ENCODE measurements at places on chromosomes 1 and 21. TPM values are rescaled to one million over a fixed set of nuclear protein-coding genes. Genes with fewer than 3 reads are reported as not detected.

GRCh38 chr1:17119773-17120480, 676 bp upstream of the PADI2 start:
- DNase-seq = no peak

The PLA2G2C gene
- not detected for total RNA-seq

- no peak for DNase-seq
These were observed 61.9 kb downstream of the UBE2T start for GRCh38 chr1:202279806-202280205.

DNA sequence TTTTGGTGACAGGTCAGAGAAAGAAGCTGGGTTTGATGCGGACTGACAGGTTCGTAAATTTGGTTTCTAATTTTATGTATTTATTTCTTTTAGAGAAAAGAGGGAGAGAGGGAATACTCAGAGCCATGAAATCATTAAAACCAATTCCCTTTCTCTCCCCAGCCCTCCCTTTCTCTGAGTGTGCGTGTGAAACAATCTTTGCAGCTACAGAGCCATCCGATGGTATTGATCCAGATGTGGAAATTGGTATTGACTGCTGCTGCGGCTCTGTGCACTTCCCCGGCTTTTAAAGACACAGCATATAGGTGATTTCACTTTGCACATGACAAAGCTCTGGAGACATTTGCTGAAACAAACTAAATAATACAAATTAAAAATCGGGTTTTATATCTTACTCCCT, 42.4 kb upstream of the PBX1 start:
- DNase-seq = no peak

The GATAD2B gene
- 14.7 TPM for total RNA-seq

The C1orf87 gene
- not detected for total RNA-seq

DNA sequence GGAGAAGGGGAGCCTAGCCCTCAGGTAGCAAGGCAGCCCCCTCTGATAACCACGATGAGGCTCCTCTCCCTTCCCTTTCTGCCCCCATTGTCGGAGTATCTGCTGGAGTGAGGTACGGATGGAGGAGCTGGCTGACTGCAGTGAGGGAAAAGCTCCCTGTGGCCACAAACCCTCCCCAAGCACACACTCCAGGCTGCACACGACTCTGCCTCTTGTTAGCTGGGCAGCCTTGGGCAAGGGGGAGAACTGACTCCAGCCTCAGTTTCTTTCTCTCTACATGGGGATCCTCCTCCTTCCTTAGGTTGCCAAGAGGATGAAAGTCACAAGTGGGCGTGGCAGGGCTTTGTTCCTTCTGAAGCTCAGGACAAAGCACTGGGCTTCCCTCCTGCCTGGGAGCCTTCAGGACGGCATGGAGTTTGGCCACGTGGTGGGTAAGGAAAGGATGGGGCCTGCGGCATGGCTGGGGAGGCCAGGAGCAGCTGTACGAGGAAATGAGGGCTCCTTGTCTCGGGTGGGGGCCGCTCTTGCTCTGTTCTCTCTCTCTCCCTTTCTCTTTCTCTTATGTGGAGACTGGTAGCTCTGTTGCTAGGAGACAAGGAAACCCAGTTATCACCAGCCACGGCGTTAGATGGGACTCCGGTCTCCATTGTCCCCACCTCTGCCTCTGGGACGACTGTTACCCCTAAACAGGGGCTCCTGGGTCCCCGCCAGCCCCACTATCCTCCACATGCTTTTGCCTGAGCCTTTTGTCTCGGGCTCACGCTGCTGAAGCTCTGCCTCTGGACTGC, 39.7 kb downstream of the LRP8 start:
- DNase-seq = no peak

- no peak for DNase-seq
These were observed 749 bp upstream of the PEX11B start for GRCh38 chr1:145918992-145919939.

DNA sequence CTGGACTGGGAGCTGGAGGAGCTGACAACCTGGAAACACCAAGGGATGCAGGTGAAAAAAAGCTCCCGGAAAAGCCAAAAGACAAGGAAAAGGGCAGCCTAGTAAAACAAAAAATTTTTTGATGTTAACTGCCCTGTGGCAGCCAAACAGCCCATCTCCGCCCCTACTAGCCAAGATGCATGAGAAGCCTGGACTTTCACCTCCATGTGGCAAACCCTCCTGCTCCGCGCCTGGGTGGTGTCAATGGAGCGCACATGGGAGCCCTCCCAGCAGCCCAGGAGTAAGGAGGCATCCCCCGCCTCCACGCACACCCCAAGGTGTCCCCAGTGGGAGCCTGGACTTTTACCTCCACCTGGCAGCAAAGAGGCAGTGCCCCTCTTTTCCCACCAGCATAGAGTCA, 30.5 kb downstream of the LEMD1 start:
- DNase-seq = no peak

DNA sequence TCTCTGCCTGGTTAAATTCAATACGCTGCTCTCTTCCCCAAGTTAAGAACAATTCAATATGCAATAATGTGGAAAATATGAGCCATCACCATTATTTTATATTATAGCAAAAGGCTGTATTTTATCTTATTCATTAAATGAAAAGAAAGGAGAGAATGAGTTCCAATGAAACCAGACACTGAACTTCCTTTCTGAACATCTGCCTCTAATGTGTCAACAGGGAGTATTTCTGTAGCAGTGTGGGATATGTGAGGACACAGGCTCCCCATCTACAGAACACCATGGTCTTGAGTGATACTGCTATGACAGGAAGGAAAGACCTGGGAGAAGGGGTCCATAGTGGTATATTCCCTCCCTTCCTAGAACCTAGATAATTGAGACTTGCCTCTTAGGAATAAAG, 46.3 kb downstream of the CASQ2 start:
- DNase-seq = no peak

GRCh38 chr1:89465201-89465600, 59.4 kb upstream of the LRRC8B start:
- DNase-seq = no peak

The FMO2 gene
- not detected for total RNA-seq

DNA sequence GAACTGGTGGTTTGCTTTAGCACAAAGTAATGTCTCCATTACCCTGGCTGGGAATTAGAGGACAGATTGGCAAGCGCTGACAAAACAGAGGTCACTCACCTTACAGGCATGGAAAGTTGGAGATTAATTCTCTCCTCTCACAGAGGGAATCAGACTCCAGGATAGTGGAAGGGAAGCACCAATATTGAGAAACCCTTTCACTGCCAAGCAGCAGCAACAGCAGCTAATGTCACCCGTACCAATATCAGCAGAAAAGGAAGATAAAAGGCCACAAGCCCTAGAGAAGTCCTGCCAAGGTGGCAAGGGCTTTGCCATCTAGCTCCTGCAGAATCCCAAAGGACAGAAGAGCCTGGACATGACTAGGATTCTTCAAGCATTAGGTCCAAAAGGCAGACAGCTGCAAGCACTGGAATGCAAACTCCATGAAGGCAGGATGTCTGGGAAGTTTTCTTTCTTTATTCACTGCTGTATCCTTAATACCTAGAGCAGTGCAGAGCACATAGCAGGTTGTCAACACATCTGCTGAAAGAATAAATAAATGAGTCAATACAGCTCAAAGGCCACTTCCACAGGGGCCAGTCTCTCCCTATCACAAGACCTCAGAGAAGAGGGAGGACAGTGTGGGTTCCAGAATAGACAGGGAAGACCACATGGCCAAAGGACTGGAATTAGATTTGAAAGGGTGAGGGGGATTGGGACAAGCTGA, 57.2 kb downstream of the ERI3 start:
- DNase-seq = no peak

GRCh38 chr21:37863842-37864241, 52.4 kb downstream of the KCNJ6 start:
- no peak for DNase-seq

GRCh38 chr1:29256394-29256793, 20.1 kb downstream of the PTPRU start:
- DNase-seq = no peak

DNA sequence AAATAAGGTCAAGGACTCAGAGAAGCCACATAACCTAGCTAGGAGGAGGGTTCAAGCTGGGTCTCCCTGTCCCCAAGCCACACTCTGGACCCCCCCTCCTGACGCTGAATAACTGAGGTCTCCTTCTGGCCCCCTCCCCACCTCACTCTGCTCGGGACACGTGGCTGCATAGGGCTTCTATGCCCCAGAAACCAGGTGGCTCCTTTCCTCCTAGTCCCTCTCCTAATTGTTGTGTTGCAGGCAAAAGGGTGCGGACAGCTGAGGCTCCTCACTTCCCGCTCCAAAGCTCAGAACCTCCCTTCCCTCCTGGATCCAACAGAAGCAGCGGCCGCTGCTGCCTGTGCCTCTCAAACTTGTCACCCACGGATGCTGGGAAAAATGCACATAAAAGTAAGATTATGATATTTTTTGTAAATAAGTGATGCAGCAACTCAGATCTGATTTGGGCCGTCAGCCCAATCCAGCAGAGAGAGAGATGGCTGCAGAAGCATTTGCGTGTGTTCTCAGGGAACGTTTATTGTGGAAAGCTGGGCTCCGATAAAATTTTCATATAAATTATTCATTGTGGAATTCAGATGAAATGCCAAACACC, 40.8 kb upstream of the C1orf174 start:
- DNase-seq = no peak

The ELAPOR1 gene
- 0.29 TPM for total RNA-seq

DNA sequence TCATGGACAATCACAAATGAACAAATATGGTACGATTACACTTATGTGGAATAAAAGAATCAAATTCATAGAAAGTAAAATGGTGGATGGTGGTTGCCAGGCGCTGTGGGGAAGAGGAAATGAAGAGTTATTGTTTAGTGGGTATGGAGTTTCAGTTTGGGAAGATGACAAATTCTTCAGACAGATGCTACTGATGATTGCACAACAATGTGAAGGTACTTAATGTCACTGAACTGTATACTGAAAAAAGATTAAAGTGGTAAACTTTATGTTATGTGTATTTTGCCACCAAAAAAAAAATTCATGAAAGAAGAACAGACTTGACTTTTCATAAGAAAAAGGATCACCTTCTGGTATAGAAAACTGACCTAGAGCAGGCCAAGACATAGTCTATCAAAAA, 745.6 kb upstream of the CXADR start:
- no peak for DNase-seq

- DNase-seq = peak; percentile 10
These were observed 1109.3 kb upstream of the B3GALT2 start for GRCh38 chr1:194295685-194296084.

DNA sequence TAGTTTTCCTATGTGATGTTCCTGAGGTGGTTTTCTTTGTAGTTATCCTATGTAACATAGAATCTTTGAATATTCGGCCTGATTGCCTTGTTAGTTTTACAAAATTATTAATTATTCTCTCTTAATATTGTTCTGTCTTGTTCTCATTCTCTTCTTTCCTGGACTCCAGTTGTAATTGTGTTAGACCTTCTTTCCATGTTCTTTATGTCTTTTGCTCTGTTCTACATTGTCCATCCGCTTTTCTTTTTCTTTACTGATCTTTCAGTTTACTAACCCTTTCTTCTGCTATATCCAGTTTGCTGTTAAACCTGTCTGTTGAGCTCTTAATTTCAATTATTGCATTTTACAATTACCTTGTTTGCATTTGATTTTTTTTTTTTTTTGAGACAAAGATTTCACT, 89.3 kb downstream of the PEX14 start:
- no peak for DNase-seq

All from glomerular endothelial cell (primary cell).